NCI-H187 treated with DMSO at 0.1 percent for 48 hours (cell line): ENCODE measurements at places on chromosomes 7 and 10.

DNA sequence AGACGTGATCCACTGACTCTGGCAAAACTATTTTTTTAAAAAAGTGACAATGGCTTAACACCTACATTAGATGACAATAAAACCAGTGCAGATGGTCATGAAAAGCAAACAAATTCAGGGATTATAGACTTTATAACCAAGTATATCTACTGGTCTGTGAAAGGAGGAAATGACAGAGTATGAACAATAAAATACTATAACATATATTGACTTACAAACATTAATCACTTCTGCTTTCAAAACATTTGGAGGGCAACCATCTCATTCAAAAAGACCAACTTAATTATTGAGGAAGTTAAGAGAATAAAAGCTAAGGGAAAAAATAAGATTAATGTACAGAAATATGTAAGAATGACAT lies 34.8 kb downstream of the JMJD1C start:
- DNase-seq = no peak

DNA sequence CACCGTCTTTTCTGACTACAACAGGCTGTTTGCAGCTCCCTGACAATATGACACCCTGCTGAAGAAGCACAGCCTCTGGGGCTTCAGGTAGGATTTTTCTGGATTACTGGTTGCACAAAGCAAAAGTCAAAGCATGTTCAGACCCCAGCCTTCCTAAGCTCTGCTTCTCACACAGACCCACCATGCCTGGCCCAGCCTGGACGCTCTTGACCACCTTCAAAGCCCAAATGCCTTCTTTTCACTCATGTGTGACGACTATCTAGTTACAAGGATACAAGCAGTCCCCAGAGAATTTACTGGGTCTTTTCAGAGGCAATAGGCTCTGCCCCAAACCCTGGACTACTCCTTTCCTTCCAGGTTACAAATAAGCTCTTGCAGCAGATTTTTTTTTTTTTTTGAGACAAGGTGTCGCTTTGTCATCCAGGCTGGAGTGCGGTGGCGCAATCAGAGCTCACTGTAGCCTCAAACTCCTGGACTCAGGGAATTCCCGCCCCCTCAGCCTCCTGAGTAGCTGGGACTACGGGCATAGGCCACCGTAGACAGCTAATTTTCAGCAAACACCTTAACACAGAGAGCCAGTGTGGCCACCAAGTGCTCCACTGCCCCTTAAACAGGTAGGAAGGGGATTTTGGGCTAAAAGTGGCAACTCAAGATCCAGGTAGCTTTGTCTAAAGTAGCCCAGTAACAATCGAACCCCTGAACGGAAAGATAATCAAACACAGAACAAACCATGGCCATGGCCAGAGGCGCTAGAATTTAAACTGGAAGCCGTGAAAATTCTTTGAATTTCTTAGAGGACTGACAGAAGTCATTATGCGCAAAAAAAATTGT lies 16.2 kb downstream of the SVIL start:
- no peak for DNase-seq

GRCh38 chr10:107771066-107771465 lies 606.6 kb upstream of the SORCS1 start:
- DNase-seq = no peak

DNA sequence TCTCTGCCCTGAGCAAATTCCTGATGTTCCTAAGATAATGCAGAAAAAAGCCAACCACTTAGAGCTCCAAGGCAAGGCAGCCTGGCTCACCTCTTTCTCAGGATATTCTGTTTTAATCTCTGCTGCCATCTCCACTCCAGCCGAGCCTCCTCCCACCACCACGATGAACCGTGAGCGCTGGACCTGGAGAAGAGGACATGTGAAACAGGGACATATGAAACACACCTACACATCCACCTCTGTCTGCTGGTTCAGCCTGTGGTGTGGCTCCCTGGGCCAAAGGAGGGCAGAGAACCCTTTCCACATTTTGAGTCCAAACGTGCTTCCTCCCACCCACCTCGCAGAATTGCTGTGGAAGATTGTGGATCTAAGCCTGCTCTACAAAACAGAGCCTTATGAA lies 12.2 kb downstream of the AIFM2 start:
- DNase-seq = no peak

DNA sequence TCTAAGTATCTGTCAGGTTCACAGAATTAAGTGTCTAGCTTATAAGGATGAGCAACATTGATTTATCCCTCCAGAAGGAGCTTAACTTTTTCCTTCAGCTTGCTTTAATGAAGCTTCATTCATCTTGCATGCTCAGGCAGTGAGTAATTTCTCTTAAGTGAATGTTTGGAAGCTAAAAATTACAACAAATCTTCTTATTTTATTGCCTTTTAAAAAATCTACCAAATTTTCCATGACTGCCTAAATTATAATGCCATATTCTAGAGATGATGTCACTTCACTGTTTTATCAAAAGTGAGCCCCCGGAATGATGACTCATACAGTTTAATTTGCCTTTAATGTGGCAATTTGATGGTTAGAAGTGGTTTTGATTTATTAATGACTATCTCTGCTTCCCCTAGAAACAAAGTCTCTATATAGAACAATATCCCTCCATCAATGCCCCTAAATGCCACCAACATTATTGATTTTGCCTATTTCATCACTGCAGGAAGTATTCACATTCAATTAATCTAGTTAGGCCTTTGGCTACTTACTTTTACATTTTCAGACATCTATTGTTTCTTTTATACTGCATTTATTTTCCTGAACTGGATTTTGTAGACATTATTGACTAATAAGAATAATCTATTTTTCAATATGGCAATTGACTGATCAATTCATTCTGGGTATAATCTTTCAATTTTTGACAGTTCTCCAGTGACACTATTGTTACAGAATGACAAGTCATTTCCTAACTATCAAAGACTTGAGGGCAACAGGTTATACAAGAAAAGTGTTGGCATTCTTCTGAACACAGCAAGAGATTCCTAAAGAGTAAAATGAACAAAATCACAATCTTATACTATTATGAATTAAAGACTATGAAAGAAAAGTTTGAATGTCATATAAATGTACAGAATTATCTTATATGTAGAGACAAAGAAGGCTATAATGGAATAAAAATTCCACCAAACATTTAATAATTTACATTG lies 139.3 kb upstream of the ODAD2 start:
- DNase-seq = no peak

GRCh38 chr10:101061624-101062231 lies at the start of gene KAZALD1:
Gene KAZALD1, plus strand, starts transcription at chr10:101061989. Its CDS starts 604 bp downstream, at chr10:101062593.
- no peak for DNase-seq

- DNase-seq = no peak
Observed at GRCh38 chr7:81256991-81257390, 338.1 kb upstream of the SEMA3C start.

GRCh38 chr10:23081221-23081750 lies 14.1 kb upstream of the MSRB2 start:
- no peak for DNase-seq

- no peak for DNase-seq
Observed at GRCh38 chr7:99493823-99494222, 6.3 kb downstream of the ZNF394 start.

- DNase-seq = no peak
Observed at GRCh38 chr10:85513436-85513835, 853.2 kb downstream of the GRID1 start.

DNA sequence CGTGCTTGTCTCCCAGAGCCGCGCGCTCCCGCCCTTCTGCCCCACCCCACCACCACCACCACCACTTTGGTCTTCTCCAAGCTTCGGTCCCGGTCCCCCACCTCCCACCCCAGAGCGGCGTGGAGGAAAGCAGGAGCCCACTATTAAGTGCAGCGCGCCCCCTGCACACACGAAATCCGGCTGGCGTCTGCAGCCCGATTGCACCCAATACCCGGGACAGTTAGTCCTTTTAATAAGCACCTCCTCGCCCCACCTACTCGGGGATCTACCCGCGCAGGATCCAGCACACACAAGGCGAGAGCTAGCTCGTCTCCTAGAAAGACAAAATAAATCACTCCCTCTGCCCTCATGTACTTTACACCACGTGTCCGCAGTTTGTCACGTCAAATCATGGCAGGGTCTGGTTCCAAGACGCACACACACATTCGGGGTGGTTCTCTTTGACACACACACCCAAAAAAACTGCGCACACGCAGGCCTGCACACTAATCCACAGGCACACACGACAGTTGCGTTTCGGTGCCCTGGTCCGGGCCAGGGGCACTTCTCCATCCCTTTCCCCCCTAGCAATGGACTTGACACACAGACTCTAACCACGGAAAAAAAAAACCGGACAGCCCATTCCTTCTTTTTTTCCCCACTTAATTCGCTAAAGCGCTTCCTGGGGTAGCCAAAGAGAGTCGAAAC lies 1.6 kb downstream of the SFMBT2 start:
- DNase-seq = peak; percentile 4

- DNase-seq = no peak
Observed at GRCh38 chr10:90665905-90666662, 191.8 kb downstream of the HTR7 start.

GRCh38 chr10:116611153-116611545 lies 9.6 kb upstream of the PNLIPRP2 start:
- DNase-seq = no peak

DNA sequence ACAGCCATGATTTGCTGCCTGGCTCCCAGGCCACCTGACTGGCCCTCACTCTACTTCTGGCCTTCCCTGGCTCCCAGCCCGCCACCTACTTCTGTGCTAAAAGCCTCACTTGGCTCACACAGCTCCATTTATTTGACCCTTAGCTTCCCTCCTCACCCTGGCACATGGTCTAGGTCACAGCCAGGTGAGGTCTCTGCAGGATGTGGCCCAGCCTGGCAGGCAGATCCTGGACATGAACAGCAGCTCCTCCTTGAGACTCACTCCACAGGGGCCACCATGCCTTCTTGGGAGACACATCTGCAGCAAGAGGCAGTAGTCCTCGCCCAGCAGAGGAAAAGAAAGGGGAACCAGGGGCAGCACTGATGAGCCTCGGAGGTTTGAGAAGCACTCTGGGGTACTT lies 64.6 kb downstream of the GRID1 start:
- DNase-seq = no peak

GRCh38 chr10:111131168-111131799 lies 54.5 kb downstream of the ADRA2A start:
- no peak for DNase-seq

- no peak for DNase-seq
Observed at GRCh38 chr10:44183667-44184632, 200.9 kb downstream of the CXCL12 start.

DNA sequence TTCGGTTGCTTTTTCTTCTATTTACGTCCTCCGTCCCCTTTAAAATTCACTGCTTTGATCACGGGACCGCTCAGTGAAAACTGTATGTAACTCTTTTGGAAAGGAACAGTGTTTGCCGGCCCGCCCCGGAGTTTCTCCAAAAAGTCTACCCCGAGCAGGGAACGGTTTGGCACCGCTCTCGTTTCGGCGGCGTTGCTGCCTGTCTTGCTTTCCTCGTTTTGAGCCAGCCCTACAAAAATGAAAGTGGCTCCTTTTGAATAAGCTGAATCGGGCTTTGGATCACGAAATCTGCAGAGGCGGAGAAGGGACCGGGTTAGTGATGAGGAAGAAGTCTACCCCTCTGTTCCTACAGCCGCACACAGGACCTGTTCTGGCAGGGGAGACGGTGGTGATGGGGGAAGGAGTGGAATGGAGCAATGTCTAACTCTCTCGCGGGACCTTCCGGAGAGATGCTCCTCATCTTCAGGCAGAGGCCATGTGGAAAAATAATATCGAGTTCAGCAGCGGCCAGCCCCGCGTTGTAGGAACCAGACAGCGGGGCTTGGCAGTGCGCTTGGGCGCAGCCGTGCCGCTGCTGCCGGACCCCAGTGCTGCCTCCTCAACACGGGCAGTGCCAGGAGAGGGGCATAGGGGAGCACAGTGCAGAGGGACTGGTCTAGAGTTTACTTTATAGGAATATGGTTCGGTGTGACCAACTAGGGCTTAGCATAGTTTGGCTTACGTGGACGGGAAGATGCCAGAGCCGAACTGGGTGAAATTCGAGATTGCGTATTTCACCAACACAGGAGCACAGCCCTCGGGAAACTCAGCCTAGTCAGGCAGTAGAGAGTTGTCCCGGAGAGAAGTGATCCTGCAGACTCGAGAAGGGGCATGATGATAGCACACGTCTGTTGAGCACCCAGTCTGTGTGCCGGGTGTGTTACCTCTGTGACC lies 1.4 kb downstream of the HTRA1 start:
- no peak for DNase-seq

GRCh38 chr10:130547368-130547767 lies 411.2 kb downstream of the GLRX3 start:
- DNase-seq = no peak

DNA sequence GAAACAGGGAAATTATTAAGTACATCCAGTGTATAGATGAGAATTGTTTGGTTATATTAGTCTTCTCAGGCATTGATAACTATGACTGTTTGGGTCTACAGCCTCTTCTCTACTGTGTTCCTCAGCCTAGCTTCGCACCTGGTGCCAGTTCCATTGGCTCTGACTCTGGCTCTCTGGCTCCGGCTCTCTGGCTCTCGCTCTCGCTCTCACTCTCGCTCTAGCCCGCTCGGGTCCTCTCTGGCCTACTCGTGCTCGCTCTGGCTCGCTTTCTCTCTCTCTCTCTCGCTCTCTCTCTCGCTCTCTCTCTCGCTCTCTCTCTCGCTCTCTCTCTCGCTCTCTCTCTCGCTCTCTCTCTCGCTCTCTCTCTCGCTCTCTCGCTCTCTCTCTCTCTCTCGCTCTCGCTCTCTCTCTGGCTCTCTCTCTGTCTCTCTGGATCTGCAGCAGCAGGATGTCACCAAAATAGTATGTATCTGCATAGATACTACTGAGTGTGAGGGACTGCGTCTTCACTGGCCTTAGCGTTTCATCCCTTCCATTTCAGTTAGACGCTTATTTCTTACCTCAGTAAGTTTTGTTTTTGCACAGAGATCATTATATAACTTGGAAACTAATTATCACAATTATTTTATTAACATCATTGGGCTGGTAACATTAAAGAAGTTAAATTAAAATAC lies 6.5 kb upstream of the SSBP1 start:
- DNase-seq = no peak

DNA sequence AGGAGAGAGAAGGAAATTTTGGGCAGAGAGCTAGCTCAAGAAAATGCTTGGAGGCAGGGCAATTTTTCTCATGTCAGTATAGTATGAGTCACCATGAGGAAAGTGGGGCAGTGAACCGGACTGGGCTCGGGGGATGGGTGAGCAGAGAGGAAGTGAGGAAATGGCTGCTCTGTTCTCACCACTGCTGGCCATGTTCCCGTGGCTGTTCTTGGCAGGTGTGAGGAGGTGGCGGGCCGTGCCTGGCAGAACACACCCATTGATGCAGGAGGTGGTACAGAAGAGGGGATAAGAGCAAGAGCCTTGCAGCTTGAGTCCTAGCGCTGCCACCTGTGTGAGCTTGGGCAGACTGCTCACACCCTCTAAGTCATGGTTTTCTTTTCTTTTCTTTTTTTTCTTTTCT lies 304.4 kb upstream of the LYZL1 start:
- no peak for DNase-seq

- DNase-seq = no peak
Observed at GRCh38 chr7:2713370-2713769, 25.4 kb downstream of the AMZ1 start.

DNA sequence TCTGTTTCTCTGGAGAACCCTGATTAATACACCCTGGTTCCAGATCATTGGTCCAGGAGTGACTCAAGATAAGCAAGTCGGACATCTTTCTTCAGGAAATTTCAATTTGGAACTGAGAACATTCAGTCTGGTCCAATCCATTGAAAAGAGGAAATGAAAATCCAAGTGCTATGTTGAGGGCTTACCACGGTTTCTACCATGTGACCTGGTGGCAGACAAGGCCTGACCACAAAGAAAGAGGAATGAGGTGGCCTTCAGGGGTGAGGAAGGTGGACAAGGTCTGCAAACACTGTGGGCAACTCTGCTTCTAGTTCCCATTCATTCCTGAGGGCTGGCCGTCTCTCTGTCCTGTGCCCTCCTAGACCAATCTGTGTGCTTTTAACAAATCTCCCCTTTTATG lies 149.2 kb upstream of the GHITM start:
- no peak for DNase-seq
